Stimulated activated CD8-positive, alpha-beta memory T cell treated with anti-CD3 and anti-CD28 coated beads, Interleukin-4, amount 100 ng/mL, for 24 hours (primary cell): ENCODE measurements at places on chromosomes 1 and 21.

GRCh38 chr1:111624382-111624781 is 4.8 kb downstream of the RAP1A start:
- no peak for DNase-seq

DNA sequence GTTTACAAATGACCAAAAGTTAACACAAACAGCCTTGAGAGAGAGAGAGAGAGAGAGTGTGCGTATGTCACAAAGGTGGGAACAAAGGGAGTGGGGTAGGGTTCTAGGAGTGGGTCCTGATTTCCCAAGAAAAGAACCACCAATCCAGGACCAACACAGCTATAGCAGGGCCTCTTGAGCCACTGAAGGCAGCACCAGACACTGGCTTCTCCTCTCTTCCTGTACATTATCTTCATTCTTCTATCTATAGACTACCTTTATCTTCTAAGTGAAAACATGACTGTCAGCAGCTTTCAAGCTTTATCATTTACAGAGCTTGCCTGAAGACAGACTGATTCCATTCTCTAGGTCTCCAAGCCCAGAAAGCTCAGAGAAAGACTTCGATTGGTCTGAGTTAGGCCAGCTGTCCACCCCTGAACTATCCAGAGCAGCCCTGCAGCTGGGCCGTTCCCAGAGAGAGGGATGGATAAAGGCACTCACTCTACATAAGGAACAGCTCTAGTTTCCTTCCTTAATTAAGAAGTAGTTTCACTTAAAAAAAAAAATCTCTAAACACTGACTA is 11.2 kb downstream of the ALG14 start:
- DNase-seq: no peak

DNA sequence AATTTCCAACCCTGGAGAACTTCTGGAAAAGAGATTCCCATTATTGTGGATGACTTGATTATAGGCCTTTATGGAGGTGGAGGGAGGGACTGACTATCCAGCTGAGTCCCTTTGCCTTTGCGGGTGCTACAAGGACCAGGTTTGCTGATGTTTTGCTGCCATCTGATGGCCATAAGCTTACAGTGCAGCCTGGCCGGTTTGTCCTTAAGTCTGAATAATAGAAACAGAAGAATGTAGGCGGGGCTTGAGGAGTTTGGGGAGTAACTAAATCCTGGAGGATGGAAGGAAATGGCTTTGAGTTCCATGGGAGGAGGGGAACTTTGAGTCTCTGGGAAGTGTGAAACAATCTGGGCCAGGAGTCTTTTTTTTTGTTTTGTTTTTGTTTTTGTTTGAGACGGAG is 55.7 kb upstream of the CD1D start:
- peak; percentile 56 for DNase-seq

GRCh38 chr21:33212159-33212851 is 17.4 kb upstream of the IFNAR2 start:
- DNase-seq: no peak
